ENCODE measurements at places on chromosomes 1 and 21.

GRCh38 chr1:224053456-224053855 lies 60.5 kb upstream of the FBXO28 start:
- no peak for DNase-seq

DNA sequence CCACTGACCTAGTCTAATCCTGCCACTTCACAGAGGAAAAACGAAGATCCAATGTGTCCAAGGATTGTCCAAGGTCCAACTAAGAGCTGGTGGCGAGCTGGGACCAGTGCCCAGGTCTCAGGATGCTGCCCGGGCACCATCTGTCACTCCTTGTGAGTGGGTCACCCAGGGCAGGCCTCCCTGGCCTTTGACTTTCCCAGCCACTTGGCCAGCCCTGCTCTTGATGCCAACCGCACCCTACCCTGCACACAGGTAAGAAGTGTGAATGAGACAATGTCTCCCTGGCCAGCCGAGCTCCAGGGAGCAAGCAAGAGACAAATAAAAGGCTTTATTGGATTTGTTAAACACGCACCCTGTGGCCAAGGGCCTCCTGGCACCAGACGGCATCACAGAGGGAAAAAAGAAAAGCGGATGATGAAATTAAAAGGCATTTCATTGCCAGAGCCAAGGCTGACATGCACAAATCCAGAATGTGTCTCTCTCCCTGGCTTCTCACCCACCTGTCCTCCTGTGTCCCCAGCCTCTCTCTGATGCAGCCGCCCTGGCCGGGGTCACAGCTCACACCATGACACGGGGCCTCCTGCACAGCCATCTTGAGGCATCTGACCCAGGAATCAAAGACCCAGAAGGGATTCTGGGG lies 72.8 kb downstream of the CAMK2N1 start:
- no peak for DNase-seq

DNA sequence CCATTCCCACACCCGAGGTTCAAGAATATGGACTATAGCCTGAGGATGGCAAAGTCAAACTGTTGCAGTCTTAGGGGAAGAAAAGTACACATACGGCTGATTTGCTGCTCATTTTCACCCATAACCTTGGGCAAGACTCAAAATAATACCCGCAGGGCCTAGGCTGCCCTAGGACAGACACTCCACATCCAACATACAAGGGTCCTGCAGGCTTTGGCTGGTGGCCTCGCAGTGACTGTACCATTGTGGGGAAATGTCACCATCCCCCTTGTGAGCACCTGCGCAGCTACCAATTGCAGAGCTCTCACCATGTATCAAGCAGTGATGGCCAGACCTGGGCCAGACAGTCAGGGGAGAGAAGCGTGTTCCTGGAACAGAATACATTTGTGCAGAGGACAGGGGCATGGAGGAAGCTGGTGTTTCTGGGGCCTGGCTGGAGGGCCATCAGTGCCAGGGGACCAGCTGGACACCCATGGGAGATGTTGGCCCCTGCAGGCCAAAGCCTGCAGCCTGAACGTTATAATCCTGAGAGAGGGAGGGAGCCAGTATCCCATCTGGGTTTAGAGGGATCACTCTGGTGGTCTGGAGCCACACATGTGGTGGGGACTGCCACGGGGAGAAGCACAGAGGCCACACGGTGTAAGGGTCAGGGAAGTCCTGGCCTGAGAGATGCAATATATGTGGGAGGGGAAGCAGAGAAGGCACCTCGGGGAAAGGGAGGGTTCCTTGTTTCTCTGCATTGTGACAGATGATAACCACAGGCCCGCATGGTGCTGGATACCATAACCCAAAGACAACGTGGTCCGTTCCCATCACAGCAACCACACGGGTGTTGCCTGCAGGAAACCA lies 101.2 kb downstream of the GLIS1 start:
- no peak for DNase-seq

- DNase-seq, result no peak
These were observed 57.5 kb upstream of the IPO9 start for GRCh38 chr1:201771466-201771865.

- DNase-seq, result no peak
These were observed 58.1 kb downstream of the CACNA1E start for GRCh38 chr1:181541458-181541857.

DNA sequence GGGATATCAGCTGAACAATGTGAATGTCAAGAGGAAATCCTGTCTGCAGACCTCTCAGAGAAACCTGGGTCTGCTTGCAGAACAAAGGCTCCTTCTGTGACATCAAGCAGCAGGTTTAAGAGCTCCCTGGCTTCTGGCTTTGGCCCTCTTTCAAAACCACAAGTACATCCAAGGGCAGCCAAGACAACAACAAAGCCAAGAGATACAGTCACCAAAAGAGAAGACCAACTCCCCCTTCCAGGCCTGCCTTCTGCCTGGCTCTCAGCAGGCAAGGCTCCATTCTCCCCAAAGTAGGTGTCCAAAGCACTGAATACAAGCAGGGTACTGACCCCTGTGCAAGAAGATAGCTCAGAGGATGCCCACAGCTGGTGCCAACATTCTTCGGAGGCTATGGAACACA lies 11.5 kb downstream of the BCAR3 start:
- DNase-seq, result peak; percentile 76

DNA sequence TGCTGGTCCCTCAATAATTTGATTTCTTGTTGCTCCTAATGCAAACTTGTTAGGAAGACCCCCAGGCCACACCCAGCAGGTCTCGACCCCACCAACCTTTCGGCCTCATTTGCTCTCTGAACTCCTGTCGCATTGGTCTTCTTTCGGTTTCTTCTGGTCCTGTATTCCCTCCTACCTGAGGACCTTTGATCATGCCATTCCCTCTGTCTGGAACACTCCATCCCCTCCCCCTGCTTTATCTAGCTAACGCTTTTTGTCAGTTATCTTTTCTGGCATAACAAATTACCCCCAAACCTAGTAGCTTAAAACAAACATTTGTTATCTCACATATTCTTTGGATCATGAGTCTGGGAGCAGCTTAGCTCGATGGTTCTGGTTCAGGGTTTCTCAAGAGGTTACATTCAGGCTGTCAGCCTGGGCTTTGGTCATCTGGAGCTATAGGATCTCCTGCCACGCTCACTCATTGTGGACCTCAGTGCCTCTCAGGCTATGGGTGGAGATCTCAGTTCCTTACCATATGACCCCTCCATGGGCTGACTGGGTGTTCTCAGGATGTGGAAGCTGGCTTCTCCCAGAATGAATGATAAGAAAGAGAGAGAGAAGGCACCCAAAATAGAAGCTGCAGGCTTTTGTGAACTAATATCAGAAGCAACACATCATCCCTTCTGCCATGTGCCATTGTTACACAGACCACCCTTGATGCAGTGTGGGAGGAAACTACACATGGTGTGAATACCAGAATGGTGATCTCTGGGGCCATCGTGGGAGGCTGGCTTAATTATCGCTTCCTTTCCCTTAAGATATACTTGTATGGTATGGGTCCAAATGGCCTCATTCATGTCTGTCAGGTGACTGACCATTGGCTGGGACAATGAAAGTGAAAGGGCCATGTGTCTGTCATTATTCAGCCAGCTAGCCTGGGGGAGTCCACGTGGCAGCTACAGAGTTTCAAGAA lies 29.1 kb upstream of the BCAR3 start:
- no peak for DNase-seq

GRCh38 chr1:21510885-21511578 lies 1.8 kb downstream of the ALPL start:
- no peak for DNase-seq

DNA sequence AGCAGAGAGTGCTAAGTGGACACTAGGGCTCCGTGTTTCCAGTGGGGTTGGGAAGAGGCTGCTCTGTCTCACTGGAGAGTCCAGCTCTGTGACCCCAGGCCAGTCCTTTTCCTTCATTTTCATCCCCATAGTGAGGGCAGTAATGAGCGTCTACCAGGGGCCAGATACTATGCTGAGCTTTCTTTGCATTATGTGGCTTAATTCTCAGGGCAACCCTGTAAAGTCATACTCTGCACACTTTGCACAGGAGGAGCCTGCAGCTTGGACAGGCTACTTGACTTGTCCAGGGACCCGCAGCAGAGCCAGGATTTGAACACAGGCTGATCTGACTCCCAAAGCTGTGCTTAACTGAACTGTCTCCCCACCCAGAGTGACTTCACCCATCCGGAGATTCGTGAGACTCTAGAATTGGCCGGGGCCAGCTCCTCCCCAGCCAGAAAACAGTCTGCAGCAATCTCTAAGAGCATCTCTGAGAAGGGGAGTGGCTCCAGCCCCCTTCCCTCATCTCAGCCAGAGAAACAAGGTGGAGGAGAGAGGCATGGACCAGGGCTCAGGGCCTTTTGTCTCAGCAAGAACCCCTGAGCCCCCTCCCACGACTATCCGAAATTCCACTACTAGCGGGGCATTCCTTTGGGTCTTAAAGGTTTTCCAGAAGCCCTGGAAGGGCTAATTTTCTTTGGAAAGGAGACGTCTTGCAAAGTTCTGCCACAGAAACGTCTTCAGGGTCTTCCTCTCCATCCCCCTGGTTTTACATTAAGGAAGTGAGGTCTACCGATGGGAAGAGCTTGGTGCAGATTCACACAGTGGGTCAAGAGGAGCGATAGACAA lies 866 bp upstream of the FNDC5 start:
- no peak for DNase-seq

- DNase-seq, result no peak
These were observed 8.5 kb upstream of the NBL1 start for GRCh38 chr1:19635646-19636045.

- no peak for DNase-seq
These were observed 167.2 kb upstream of the POU3F1 start for GRCh38 chr1:38213646-38214434.

DNA sequence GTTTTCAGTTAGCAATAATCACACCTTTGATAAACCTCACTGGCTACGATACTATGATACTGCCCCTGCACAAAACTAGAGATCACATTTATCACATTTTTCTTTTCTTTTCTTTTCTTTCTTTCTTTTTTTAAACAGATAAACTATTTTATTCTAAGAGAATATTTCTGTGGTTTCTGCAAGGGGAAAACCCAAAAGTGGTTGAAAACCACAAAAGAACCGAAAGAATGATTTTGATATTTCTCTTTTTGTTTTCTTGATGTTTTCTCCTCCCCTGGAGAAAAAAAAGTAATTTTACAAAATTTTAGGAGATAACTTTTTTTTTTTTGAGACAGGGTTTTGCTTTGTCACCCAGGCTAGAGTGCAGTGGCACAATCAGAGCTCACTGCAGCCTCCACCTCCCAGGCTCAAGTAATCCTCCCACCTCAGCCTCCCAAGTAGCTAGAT lies 18.4 kb upstream of the FRRS1 start:
- DNase-seq, result no peak

- no peak for DNase-seq
These were observed 16.4 kb downstream of the ATP5PO start for GRCh38 chr21:33899199-33899598.

DNA sequence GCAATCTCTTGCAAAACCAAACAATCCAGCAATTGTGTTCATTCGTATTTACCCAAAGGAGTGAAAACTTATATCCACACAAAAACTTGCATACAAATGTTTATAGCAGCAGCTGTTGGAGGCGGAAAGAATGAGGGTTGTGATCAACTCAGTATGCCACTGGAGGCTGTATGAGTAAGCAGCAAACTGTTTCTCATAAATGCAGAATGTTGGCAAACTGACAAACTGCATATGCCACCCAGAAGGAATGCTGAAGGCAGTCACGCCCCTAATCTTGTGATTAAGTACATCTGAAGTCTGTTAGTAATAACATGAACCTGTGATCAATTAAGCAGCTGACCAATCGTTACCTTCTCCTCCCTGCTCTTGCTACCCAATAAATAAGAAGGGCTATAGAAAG lies 60.5 kb upstream of the CR2 start:
- DNase-seq, result peak; percentile 70

DNA sequence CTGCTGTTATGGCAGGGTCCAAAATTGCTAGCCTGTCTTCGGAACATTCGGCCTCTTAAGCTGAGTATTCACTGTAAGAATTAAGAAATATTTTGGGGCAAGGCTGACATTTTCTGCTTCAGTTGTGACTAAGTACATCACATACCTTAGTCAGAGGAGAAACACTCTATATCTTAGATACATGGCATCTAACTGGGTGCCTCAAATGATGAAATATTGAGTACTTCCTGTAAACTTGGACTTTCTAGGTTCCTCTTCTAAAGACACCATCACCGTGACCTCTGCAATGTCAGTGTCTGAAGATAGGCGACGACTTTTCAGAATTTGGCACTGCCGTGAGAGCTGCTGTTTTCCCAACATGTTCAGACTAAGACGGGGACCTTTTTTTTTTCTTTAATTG lies 65.6 kb downstream of the PCBP3 start:
- no peak for DNase-seq

- DNase-seq, result no peak
These were observed 177.5 kb downstream of the SETD4 start for GRCh38 chr21:35882791-35883240.

- no peak for DNase-seq
These were observed at the start of gene HSPB7 for GRCh38 chr1:16017461-16018303. Gene HSPB7, minus strand, starts transcription at chr1:16018043. Its CDS starts 80 bp downstream, at chr1:16017963.

DNA sequence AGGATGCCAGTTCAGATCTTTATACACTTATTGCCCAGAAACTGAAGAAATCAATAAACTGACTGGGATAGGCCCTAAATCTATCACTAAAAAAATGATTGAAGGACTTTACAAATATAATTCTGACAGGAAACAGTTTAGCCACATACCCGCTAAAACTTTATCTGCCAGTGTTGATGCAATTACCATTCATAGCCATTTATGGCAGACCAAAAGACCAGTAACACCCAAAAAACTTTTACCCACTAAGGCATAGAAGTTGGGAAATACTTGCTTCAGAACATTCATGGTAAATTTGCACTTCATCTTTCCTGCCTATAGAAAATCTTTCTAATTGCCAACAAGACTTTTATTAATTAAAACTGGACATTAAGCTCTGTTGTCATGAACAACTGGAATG lies 15.0 kb upstream of the GPR25 start:
- DNase-seq, result no peak

DNA sequence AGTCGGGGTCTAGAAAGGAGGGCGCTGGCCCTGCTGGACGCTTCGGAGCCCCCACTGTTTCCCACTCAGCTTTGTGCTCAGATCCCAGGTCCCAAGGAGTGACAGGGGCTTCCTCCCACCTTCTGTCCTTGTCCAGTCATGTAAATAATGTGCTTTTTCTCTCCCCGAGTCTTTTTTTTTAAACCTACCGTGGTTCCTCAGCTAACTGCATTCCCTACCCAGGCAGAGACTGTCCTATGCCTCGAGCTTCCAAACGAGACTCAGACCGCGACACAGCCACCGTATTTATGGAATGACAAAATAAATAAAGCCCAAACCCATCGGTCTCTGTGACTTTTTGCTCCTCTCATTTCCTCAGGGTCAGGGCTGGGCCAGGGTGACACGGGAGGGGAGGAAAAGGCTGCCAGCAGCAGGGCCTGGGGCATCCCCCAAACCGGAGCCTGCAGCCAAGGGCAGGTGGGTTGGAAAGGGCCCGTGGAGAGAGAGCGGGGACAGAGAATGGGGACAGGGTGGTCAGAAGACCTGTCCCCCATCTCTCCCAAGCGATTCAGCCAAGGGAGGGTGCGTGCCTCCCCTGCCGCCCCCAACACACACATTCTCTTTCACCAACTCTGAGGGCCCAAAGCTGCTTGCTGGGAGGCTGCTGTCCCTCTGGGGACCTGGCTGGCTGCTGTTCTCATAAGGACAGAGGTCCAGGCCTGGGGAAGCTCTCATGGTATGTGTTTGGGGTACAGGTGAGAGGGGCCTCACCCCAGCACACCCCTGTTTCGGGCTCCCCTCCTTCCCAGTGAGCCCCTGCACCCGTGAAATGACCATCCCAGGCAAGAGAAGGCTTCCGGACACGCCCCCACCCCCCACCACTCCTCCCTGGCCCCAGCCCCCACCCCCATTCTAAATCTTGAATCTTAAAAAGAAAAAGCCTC lies 55.4 kb downstream of the KCNAB2 start:
- DNase-seq, result no peak

GRCh38 chr1:202145068-202145743 lies 669 bp upstream of the ARL8A start:
- DNase-seq, result no peak

GRCh38 chr1:181139631-181140061 lies 51.1 kb downstream of the IER5 start:
- DNase-seq, result peak; percentile 61
